ENCODE measurements at places on chromosomes 13 and 19. TPM values are rescaled to one million over a fixed set of nuclear protein-coding genes. Genes with fewer than 3 reads are reported as not detected.

Gene DNAAF3
- 0.54 TPM for total RNA-seq

Gene NBEA
- total RNA-seq, result 3.5 TPM

Gene PLIN5
- total RNA-seq, result 3.2 TPM

Gene THSD8
- 2.7 TPM for total RNA-seq

Gene SIX5
- total RNA-seq, result 9.6 TPM

Gene ZNF667
- total RNA-seq, result 10.5 TPM

Measured in mucosa of descending colon (tissue), 3 donors.